Muscle of leg (tissue), 16 donors: ENCODE measurements at places on chromosomes 6 and 20. TPM values are rescaled to one million over a fixed set of nuclear protein-coding genes. Genes with fewer than 3 reads are reported as not detected.

Gene TRAPPC3L
- total RNA-seq: 0.09 TPM

Gene QKI
- total RNA-seq: 256 TPM

DNA sequence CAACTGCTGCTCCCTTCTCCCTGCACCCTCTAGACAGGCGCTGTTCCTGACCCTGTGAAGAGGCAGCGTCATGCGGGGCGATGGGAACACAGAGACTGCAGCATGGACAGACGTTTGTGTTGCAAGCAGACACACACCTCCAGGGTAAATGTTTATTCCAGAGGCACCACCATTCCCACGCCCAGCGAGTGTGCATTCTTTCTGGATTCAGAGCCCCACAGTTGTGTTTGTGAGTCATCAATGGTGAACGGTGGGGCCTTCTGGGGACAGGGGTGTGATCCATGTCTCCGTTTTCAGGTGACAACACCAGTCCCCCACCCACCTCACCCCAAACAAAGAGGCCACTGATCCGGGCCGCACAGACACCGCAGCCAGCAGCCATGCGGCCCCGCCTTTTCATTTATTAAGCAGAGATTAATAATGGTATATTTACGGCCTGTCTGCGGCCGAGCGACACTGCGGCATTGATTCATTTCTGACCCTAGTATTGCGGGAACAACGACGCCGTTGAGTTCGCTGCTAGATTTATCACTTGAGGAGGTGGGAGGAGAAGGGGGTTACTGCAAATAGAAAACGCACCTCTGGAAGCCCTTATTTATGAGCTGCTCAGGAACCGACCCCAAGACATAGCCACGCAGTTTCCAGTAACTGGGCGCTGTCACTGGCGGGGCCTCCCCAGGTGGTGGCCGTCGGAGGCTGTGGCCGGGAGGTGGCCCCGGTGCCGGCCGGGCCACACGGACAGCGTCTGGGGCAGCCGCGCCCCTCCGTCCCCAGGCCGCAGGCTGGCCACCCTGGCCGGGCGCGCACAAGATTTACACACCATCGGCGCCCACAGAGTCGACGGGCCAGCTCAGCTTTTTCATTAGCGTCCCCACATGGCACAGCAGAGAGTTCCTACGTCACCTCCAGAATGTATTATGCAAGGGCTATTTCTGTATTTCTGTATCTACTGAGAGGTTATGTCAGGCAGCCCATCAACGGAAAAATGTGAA is 367.6 kb downstream of the THBS2 start:
- DNase-seq: no peak

DNA sequence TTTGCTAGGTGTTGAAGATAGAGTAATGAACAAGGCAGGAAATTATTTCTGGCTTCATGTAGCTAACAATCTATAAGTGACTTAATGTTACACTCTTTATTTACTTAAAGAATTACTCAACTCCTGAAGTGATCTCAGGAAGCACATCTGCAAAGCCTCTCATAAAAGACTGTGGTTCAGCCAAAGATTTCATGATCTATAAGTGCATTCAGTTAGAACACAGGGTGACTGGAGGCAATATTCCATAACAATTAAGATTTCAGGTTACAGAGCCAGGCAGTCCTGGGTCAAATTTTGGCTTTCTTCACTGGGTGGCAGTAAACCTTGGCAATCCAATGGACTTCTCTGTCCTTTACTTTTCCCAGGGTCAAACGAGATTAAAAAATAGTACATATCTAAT is 204.0 kb downstream of the TPBG start:
- DNase-seq: no peak

DNA sequence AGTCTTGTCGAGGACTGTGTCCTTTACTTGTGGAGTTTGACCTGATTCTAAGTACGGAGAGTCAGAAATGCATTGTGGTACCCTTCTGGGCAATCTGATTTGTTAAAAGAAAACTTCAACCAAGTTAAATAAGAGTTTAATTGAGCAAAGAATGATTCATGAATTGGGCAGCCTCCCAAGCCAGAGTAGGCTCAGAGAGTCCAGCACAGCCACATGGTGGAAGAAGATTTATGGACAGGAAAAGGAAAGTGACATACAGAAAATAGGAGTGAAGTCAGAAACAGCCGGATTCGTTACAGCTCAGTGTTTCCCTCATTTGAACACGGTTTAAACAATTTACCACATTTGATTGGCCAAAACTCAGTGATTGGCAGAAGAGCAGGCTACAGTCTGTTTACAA is 329.2 kb downstream of the DHX35 start:
- no peak for DNase-seq

DNA sequence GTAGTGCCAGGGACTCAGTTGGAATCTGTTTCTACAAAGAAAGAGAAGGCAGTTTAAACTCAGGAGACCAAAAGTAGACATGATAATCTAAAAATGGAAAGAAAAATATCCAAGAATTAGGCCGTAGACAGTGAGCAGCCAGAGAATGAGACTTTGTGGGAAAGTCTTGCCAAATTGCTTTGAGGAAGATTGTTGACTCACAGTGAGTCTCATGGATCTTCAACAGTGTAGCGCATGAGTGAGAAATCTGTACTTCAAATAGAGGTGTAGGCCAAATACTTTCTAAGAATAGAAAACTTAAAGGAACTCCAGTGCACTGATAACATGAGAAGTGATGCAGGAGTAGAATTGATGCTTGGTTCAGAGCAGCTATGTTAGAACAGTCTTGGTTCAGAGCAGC is 284.5 kb downstream of the HTR1B start:
- no peak for DNase-seq

GRCh38 chr20:7189231-7189630 is 421.7 kb downstream of the BMP2 start:
- no peak for DNase-seq

GRCh38 chr20:44615169-44615791 is 32.9 kb downstream of the PKIG start:
- DNase-seq: peak; percentile 36
